ENCODE measurements at places on chromosomes 4 and X.

- no peak for DNase-seq
Measured at GRCh38 chrX:38473701-38474100, 87.6 kb upstream of the TSPAN7 start.

DNA sequence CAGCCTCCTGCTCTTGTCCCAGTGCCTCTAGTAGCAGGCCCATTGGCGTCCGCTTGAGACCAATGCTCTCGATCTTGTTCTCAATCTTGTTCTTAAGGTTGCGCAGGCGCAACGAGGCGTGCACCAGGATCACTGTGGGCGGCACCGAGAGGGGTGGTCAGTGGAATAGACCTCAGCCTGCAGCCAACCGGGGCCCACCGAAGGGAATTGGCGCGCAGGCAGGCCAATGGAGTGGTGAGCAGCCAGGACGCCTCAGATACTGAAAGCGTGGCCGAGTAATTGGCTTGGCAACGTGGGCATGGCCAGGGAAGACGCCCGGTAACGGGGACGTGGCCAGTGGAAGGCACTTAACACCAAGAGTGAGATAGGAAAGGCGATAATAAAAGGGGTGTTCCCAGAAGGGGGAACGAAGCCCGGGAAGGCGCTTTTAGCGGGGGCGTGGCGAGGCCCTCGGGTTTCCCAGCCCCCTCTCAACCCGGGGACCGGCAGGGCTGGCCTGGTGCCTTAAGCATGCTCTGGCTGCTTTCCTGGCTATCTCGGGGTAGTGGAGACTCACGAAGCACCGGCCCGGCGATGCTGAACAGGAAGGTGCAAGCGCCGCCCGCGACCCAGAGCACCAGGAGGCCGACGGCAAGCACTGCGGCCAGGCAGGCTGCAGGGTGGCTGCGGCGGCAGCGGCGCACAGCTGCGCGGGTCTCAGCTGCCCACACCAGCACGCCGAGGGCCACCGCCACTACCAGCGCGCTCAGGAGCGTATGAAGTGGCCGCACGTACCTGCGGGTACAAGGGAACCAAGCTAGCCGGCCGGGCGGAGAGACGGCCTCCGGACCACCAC is 1.7 kb downstream of the PRAF2 start:
- no peak for DNase-seq

GRCh38 chr4:1026115-1026514 is 14.7 kb downstream of the FGFRL1 start:
- DNase-seq = no peak

- no peak for DNase-seq
Measured at GRCh38 chrX:95040104-95040503, 1366.1 kb downstream of the FAM133A start.

- DNase-seq = no peak
Measured at GRCh38 chrX:140672840-140673731, 36.5 kb upstream of the LINC00632 start.

- no peak for DNase-seq
Measured at GRCh38 chrX:149908308-149908707, 21.1 kb upstream of the HSFX4 start.

GRCh38 chrX:69229436-69229835 is 64.2 kb upstream of the PJA1 start:
- DNase-seq = no peak

- DNase-seq = peak; percentile 57
Measured at GRCh38 chrX:17968367-17968766, 107.3 kb upstream of the RAI2 start.

DNA sequence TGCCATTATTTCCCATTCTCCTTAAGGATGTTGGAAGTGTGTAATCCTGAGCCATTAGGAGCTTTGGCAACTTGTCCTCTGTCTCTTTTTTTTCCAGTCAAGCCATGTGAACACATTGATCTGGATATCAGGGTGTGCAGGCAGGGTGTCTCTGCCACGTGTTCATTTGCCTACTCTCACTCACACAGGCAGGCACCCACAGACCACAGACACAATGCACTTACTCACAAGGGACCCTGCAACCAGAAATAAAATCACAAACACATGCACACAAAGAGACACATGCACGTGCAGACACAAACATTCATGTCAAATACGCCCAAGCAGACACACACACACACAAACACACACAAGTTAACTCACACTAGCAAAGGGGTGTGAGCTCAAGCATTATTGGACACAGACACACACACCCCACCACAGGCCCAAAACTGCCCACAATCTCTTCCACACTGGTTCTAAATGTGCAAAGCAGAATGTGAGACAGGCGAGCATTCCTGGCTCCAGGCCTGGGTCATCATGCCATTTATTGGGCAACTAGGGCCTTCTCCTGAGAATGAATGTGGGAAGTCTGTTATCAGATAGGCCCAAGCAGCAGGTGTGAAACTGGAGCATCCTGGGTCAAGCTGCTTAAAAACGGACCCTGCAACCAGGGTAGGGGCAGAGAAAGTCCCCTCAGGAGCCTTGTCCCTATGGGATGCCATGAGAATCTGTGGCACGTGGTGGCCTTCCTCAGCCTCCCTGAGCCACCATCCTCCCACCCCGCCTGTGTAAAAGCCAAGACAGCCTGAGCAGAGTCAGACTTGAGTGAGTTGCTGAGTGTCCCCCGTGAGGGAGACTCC is 63.4 kb downstream of the NBDY start:
- no peak for DNase-seq

- DNase-seq = no peak
Measured at GRCh38 chr4:31474221-31474620, 754.1 kb downstream of the PCDH7 start.

DNA sequence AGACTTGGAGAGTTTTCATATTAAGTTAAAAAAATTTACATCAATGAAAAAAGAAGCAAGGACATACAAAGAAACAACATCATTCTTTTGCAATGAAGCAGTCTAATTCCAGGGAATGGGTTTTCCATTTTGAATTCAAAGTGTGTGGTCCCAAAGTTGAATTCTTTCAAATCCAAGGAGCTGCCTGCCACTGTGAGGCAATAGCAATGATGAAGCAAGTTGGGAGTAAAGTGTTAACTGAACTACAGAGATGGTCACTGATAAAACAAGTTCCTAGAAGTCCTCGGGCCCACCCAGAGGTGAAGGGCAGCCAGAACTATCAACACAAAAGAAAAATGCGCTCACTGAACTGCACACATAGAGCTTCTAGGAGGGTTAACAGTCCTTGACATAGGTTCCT is 115.9 kb downstream of the RAB28 start:
- no peak for DNase-seq

DNA sequence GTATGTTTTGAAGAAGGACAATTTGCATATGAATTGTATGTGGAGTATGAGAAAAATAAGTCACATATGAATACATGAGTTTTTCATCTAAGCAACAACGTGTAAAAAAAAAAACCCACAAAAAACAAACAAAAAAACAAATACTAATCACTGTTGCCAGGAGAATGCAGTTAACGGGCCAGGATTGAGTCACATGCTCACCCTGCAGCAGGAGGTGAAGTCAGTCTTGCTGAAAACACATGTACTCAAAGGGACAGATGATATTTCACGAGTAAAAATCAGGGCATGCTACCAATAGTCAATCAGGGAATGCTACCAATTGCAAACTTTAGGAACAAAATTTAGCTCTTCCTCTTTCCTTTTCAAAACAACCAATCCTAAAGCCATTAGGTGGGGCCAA is 10.4 kb upstream of the DCLK2 start:
- DNase-seq = no peak

GRCh38 chr4:7156761-7157488 is 35.4 kb upstream of the SORCS2 start:
- DNase-seq = no peak

GRCh38 chr4:169150806-169151205 is 120.0 kb downstream of the SH3RF1 start:
- no peak for DNase-seq

DNA sequence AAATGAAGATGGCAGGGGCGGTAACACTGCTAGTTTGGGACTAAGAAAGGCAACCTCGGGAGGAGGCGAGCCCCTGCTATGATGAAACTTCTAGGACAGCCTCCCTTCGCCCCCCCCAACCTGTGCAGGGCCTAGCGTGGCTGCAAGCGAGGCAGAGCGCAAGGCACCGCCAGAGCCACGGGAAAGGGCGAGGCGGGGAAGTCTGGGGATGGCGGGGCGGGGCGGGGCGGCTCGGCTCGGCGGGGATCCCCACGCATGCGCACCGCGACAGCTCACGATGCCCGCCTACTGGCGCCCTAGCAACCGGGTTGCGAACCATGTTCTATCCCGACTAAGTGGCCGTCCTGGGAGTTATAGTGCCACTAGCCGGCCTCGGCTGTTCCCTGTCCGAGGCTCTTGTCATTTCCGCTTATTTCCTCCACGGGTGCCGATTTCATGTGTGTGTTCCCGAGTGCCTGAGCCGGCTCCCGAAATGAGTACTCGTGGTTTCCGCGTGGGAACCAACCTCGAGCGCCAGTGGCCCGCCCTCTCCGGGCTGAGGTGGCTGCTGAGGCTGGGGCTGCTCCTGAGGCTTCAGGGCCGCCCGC is 28.7 kb upstream of the RBMX start:
- DNase-seq = peak; percentile 76

GRCh38 chr4:143377611-143378099 is 41.0 kb downstream of the GAB1 start:
- DNase-seq = no peak
